H1 (cell line): ENCODE measurements at places on chromosomes 2 and 18.

DNA sequence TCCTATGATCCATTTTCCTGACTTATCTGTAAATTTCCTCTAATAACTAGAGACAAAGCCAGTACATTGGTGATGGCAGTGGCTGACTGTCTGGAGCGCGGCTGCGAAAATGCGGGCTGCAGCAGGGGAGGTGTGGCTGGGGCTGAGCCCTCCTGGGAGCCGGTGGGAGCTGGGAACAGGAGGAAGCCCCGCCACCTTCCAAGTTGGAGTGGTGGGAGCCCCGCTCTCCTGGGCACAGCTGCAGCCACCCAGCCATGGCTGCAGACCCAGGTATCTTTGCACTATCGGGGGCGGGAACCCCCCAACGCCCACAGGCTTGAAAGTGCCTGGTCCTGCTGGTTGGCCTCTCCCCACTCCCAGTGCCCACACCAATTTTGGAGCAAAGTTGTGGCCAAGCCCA is 633.0 kb upstream of the TMEFF2 start:
- DNase-seq = no peak
- H3K36me3 ChIP-seq = no peaks in the 10 kb centered on the region
- no peak overlapping the region for H3K4me3 ChIP-seq
- H3K27ac ChIP-seq = no peak overlapping the region

GRCh38 chr2:392181-392925 is 104.5 kb upstream of the ALKAL2 start:
- no peaks in the 10 kb centered on the region for H3K4me1 ChIP-seq
- H3K4me3 ChIP-seq = no peak overlapping the region

- no peaks in the 10 kb centered on the region for H3K4me1 ChIP-seq
- no peak for DNase-seq
- H3K4me3 ChIP-seq = no peak overlapping the region
- H3K27me3 ChIP-seq = no peaks in the 10 kb centered on the region
Observed at GRCh38 chr18:33152376-33152775, 288.1 kb downstream of the CCDC178 start.

- H3K4me3 ChIP-seq = no peak overlapping the region
- H3K4me1 ChIP-seq = no peaks in the 10 kb centered on the region
- DNase-seq = no peak
- no peaks in the 10 kb centered on the region for H3K36me3 ChIP-seq
Observed at GRCh38 chr2:11758647-11759046, 12.2 kb downstream of the LPIN1 start.

- no peak for DNase-seq
- H3K27ac ChIP-seq = no peak overlapping the region
- no peaks in the 10 kb centered on the region for H3K27me3 ChIP-seq
- H3K36me3 ChIP-seq = no peaks in the 10 kb centered on the region
- peaks cover 5% of the 10 kb centered on the region for H3K4me1 ChIP-seq
Observed at GRCh38 chr2:86274265-86274917, 63.0 kb downstream of the REEP1 start.

- H3K4me1 ChIP-seq = no peaks in the 10 kb centered on the region
- no peaks in the 10 kb centered on the region for H3K27me3 ChIP-seq
- no peak overlapping the region for H3K4me3 ChIP-seq
- no peaks in the 10 kb centered on the region for H3K36me3 ChIP-seq
Observed at GRCh38 chr2:202261531-202261930, 4.0 kb upstream of the NOP58 start.

- DNase-seq = no peak
- peaks cover 1% of the 10 kb centered on the region for H3K27me3 ChIP-seq
- no peak overlapping the region for H3K4me3 ChIP-seq
- H3K27ac ChIP-seq = no peak overlapping the region
- H3K4me1 ChIP-seq = no peaks in the 10 kb centered on the region
Observed at GRCh38 chr18:24702001-24702515, 241.6 kb downstream of the HRH4 start.

DNA sequence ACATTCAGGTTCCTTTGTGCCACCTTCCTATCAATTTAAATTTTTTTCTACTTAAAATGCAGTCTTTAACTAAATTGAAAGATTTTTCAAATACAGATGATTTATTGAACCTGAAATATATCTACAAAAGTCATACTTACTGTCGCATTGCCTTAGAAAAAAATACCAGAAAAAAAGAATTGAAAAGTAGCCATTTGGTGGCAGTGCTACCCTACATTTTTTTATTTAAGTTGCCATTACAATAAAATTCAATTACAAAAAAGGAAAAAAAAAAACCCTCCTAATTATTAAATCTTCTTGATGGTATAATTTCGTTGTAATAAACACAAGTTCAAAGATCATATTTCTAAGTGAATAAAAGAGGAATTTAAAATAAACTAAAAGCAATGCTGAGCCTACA is 43.4 kb downstream of the DSC3 start:
- no peaks in the 10 kb centered on the region for H3K4me1 ChIP-seq
- H3K27me3 ChIP-seq = no peaks in the 10 kb centered on the region
- no peak overlapping the region for H3K27ac ChIP-seq
- no peak for DNase-seq
- no peaks in the 10 kb centered on the region for H3K36me3 ChIP-seq
